ENCODE measurements at places on chromosomes 11 and 22.

- no peak for DNase-seq
Measured at GRCh38 chr11:43503417-43503816, 144.7 kb downstream of the TTC17 start.

DNA sequence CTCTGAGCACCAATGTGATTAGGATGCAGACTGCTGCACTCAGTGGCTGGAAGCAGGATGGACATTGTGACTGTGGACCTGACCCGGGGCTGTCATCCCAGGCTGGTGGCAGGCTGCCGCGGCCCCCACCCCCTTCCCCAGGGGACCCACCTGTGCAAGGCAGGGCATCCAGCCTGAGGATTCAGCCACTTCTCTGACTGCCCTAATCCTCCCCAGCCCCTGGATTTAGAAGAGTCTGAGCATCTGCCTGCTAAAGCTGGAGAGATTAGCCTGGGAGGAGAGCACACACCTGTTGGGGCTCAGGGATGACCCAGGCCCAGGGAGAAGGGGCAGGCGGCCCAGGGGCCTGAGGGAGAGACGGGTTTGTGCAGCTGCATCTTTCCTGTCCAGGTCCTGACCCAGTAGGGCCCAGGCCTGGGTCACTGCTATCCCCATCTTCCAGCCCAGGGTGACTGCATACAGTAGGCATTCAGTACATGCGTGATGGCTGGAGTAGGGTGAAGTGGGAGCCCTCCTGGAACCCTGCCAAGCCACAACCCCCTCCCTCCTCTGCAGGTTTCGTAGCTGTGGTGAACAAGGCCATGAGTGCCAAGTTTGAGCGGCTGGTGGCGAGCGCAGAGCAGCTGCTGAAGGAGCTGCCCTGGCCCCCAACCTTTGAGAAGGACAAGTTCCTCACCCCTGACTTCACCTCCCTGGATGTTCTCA, 12.1 kb downstream of the DPP3 start:
- DNase-seq: no peak

DNA sequence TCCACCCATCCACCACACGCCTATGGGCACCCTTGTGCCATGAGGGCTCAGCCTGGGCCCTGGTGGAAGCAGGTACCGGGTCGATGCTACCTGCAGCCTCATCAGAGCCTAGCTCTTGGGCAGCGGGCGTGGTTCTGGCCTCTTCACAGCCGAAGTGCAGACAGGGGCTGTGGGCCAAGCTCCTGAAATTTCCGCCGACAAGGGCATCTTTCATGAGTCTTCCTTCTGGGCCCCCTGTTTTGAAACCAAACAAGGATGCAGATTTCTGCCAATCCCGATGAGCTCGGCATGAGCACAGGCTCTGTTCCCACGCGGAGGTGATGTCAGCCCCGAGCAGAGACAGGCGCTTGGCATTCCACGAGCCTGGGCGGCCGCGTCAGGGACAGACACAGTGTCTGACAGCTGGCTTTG, 22.6 kb upstream of the MGAT3 start:
- no peak for DNase-seq

DNA sequence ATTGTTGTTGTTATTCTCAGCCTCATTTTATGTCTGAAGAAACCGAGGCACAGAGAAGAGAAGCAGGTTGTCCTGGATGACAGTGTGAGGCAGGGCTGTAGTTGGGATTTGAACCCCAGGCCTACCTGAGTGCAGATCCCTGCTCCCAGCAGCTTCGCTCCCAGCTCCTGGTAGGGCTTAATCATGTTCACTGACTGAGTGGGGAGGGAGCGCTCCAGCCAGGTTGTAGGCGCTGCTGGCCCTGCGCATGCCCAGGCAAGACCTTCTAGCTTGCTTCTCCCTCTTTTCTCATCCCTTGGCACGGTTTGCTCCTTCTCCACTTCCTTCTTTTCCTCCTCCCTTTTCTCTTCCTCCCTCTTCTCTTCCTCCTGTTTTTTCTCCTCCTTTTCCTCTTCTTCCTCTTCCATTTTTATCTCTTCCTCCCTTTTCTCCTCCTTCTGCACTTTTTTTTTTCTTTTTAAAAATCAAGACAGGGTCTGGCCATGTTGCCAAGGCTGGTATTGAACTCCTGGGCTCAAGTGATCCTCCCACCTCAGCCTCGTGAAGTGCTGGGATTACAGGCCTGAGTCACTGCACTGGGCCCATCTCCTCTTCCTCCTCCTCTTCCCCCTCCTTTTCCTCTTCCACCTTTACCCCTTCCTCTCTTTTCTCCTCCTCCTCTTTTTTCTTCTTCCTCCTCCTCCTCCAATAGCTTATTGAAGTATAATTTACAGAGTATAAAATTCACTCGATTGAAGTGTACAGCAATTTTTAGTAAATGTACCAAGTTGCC, 109.3 kb downstream of the KIAA1671 start:
- no peak for DNase-seq

DNA sequence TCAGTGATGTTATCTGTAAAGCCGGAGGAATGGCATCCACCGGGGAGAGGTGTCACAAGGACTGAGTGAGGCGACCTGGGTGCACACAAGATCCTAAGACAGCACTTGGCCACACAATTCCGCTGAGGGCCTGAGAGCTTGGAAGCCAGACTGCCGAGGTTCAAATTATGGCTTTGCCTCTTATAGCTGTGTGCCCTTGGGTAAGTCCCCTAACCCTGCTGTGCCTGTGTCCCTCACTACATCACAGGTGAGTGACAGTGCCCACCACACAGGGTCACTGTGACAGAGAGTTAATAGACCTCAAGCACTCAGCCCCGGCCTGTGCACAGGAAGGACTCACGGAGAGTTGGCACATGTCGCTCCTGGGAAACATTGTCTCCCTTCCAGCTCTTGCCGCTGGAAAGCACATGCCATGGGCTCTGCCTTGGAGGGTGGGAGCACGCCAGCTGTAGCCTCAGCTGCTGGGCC, 592 bp downstream of the RHOD start:
- DNase-seq: no peak

- no peak for DNase-seq
Measured at GRCh38 chr22:22761963-22762772, 117.8 kb downstream of the GGTLC2 start.

- no peak for DNase-seq
Measured at GRCh38 chr11:129590030-129590752, 214.5 kb downstream of the BARX2 start.

- DNase-seq: no peak
Measured at GRCh38 chr11:6483015-6483414, 1.7 kb downstream of the TIMM10B start.

DNA sequence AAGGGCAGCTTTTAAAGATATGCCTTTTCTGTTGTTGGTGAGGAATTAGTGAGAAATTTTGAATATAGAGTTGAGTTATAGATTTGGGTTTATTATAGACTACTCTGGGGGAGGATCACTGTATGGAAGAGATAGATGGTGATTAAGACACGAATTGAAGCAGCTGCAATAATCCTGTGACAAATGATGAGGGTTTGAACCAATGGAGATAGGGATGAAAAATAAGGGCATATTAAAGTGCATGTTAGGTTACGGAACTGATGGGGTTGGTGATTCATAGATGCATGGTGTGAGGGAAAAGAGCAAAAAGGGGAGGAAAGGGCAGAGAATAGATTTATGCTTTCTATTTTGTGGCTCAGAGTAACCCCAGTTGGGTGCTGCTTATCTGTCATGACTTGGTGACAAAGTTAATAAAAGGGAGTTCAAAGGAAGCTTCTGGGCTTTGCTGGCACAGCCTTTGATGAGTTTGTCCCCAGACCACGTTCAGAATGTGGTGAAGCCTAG, 11.8 kb downstream of the C11orf87 start:
- DNase-seq: no peak

DNA sequence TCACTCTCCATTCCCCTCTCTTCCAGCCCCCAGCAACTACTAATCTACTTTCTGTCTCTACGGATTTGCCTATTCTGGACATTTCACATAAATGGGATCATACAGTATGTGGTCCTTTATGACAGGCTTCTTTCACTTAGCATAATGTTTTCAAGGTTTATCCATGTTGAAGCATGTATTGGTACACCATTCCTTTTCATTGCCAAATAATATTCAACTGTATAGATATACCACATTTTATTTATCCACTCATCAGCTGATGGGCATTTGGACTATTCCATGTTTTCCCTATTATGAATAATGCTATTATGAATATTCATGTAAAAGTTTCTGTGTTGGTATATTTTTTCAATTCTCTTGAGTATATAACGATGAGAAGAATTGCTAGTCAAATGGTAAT, 54.5 kb downstream of the MRTFA start:
- no peak for DNase-seq

DNA sequence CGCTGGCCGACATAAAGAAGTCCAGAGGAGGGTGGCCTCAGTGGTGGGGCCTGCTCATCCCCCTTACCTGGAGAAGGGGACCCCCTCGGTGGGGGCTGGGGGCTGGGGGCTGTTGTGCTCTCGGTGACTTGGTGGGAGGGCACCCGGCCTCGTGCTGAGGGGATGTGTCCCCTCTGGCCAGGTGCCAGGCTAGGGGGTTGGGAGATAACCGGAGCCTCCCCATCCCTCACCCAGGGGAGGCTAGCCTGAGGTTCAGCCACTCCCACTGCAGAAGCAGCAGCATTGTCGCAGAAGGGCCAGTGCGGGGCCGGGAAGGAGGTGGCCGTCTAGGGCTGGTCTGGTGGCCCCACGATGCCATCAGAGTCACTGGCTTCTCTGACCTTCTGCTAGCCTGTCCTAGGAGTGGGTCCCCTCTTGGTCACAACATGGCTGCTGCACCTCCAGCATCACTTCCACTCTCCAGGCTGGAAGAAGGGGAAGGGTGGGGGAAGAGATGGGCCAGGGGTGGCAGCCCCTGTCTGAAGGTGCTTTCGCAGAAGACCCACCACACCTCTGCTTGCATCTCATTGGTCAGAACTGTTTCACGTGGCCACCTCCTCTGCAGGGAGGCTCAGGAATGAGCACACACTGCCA, 44.2 kb upstream of the FADD start:
- no peak for DNase-seq

- no peak for DNase-seq
Measured at GRCh38 chr11:130388607-130389205, 39.7 kb downstream of the ADAMTS8 start.

GRCh38 chr22:48897645-48898370, 929.9 kb downstream of the BRD1 start:
- DNase-seq: no peak

GRCh38 chr11:120031612-120032600, 106.0 kb downstream of the TRIM29 start:
- no peak for DNase-seq

GRCh38 chr22:48869788-48870187, 957.9 kb downstream of the BRD1 start:
- no peak for DNase-seq

GRCh38 chr11:47616726-47617416, 22.7 kb upstream of the C1QTNF4 start:
- DNase-seq: no peak

DNA sequence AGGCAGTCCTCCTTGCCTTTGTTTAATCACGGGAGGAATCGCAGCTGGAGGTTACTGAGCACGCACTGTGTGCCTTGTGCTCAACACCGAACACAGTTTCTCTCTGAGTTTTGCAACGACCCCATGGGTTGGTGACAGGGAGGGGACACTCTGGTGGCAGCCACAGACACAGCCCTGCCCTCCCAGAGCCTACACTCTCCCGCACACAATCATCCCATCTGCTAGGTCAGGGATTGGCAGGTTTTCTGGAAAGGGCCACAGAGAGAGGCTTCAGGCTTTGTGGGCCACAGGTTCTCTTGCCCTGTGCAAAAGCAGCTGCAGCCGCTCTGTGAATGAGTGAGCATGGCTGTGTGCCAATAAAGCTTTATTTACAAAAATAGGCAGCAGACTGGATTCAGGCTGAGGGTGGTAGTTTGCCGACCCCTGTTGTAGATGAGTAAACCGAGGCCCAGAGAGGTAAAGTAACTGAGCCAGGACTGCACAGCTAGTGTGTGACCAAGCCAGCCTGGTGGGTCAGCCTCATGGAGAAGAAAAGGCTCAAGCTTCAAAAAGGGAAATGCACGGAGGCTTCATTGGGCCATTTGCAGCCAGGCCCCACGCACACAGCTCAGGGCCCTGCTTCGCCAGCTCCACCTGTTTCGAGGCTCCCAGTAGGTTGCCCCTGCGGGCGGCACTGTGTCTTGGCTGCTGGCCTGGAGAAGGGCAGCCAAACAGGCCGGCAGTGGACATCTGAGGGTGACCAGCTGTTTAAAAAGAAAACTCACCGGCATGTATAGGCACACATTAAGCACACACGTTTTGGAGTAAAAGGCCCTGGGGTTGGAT, 16.3 kb downstream of the LTO1 start:
- no peak for DNase-seq

- DNase-seq: no peak
Measured at GRCh38 chr22:32876516-32876915, 75.0 kb downstream of the TIMP3 start.

DNA sequence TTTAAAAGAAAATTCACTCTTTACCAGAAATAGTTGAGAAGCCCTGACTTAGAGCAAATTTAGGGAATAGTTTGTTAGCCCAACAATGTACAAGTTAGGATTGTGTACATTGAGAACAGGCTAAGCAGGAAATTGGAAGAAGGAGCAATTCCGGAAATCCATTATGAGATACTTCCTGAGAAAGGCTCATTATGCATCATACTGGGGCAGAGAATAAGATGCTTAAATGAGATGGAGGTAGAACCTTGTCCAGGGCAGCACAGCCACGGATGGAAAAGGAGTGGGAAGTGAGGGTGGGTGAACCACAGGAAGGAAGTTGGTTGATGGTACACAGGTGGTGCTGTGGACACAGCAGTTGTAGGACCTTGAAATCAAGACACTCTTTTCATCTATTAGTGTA, 180.2 kb downstream of the PGR start:
- DNase-seq: no peak

DNA sequence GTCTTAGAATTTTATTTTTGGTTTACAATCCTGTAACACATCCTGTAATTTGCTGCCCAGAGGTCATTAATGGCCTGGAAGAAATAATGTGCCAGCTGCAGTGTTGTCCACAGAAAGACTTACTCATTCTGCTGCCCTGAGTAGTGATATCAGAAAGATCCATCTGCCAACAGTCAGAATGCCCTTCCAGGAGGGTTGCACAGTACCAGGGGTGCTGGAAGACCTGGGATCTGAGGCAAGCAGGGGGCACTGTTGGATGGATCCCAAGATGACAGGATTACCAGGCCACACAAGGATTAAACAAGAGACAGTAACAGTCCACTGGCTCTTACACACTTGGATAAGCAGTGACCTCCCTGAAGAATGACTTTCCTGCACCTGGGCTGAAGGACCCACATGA, 93.8 kb upstream of the TOP3B start:
- no peak for DNase-seq

DNA sequence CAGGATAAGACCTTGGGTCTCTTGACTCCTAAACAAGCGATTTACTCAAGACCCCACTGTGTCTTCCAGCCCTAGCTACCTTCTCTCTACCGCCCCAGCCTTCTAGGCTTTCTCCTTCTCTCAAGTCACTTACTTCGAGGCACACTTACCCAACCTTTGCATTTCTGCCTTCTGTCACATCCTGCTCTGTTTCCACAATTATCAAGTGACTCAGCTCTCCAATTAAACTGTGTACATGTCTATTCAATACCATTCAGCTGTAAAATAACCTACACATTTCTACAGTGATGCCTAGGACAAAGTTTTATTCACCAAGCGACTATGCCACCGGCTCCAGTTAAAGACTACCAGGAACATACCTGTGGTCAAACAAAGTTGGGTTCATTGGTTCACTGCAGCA, 69.0 kb downstream of the LARGE1 start:
- DNase-seq: no peak

GRCh38 chr11:57205041-57205641, 23.4 kb downstream of the LRRC55 start:
- no peak for DNase-seq

All from stimulated activated CD8-positive, alpha-beta memory T cell treated with anti-CD3 and anti-CD28 coated beads, Interleukin-4, amount 100 ng/mL, for 24 hours (primary cell).